ENCODE measurements at places on chromosomes 3 and 15.

DNA sequence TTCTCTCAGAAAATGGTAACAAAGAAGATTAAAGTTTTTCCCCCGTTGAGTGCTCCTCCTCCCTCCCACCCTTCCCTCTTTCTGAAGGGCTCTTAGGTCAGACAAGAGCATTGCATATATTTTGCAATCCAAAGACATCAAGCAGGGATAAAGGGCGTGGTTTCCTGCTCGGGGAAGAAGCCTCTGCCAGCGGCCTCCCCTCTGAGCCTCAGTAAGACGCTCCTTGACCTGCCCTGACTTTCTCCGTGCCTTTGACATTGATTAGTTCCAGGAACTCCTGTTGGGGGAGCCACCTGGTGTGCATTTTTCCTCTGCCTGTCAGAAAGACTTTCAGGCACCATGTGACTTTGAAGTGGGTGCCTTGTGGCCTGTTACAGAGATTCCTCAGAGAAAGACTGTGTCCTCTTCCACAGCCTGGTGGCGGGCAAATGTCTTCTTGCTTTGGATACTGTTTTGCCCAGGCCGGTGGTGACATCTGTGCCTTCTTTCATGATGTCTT lies 87.2 kb upstream of the TBL1XR1 start:
- no peak for DNase-seq

DNA sequence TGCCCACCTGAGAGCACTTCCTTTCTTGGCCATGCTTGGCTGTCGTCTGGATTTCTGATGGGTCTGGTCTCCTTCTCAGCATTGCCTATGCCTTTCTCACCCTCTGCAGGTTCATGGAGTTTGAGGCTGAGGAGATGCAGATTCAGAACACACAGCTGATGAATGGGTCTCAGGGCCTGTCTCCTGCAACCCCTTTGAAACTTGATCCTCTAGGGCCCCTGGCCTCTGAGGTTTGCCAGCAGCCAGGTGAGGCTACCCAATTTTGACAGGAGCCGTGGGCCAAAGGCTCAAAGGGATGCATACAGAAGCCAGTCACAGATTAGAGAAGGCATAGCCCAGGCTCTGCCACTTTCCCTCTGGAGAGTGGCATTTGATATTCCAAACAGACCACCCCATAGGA lies 10.5 kb downstream of the NUTM1 start:
- no peak for DNase-seq

- DNase-seq: no peak
Measured at GRCh38 chr3:167864552-167864874, 129.0 kb downstream of the SERPINI1 start.

DNA sequence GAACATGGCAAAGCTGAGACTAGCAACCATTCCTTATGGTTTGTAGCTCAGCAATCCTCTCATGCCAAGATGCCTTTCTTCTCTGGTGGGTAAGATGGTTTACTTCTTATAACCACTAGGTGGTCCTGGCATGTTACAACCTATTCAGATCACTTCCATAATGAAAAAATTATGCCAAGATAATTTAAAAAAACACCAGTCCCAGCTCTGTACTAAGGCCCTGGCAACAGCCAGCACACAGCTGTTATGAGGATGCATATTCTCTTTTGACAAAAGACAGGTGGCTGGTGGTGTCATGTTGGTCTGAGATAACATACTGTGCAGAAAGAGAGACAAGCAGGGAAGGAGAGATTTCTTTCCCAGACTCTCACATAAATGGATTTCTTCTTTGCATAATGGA lies 65.7 kb upstream of the FRMD4B start:
- no peak for DNase-seq

DNA sequence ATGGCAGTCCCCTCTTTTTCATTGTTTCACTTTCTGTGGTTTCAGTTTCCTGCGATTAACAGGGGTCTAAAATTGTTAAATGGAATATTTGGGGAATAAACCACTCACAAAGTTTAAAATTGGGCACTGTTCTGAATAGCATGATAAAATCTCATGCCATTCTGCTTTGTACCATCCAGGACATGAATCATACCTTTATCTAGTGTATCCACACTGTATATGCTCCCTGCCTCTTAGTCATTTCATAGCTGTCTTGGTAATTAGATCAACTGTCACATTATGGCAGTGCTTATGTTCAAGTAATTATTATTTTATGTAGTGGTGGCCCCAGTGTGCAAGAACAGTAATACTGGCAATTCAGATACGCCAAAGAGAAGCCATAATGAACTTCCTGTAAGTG lies 734.5 kb downstream of the ZPLD1 start:
- no peak for DNase-seq

GRCh38 chr3:133578548-133579191 lies 5.2 kb downstream of the CDV3 start:
- DNase-seq: no peak

GRCh38 chr3:42961633-42962032 lies 17.5 kb upstream of the GASK1A start:
- no peak for DNase-seq

DNA sequence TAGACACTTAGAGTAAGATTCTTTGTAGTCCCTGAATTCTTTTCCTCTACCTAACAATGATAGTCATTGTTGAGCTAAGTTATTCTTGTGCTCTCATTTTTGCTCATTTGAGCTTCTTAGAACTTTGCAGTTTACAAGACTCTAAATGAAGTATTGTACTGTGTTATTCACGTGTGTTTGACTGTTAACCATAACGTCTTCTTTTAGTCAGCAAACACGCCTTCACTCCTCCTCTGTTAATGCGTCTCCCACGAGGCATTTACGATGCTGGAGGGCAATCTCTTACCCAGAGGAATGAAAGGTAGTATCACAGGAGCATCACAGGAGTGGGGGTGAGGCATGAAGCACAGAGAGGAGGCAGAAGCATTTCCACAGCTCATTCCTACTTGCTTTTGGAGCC lies 14.8 kb upstream of the P2RY14 start:
- no peak for DNase-seq

- no peak for DNase-seq
Measured at GRCh38 chr15:78363381-78363734, 23.2 kb downstream of the CRABP1 start.

- DNase-seq: no peak
Measured at GRCh38 chr15:69951898-69952555, 145.7 kb downstream of the TLE3 start.

DNA sequence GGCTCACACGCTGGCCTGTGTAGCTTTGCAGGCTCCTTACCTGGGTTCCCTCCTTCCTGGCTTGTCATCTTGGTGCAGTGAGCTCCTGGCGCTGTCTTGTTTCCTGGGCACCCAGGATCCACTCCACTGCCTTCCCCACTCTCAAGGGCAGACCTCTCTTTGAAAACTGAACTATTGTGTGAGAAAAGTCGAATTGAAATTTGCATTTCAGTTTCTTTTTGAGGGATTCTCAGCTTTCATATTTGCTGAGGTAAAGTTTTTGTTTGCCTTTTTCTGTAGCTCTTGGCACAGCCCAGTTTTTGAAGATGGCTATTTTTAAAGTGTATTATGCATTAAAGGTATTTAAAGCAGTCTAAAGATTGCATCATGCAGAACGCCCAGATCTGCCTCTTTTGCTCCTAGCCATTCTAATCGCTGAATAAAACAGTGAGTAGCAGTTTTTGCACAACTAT lies 70.1 kb downstream of the CCK start:
- DNase-seq: no peak

DNA sequence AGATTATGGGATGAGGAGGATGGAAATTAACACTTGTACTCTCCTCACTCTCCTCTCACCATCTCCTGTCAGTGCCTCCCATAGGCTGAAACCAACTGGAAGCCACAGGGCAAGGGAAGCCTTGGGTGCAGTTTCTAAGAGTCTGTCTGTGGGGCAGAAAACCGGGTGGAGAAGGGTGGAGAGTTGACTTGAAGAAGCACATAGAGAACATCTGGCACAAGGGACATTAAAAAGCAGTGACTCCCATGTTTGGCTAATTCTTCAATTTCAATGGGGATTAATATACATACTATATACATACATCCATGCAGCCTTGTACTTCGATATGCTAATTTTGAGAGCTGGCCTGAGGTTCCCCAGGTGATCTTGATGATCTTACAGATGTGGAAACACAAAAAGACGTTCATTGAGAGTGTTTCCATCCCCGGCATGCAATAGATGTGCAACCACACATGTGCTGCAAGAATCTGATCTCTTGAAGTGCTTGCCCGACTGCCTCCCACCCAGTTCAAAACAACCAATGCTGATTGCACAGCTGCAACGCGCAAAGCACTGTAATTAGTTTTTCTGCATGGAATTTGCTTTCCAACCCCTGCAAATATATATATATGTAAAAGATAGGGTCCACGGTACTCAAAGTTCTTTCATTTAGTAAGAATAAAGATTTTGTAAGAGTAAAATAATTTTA lies 121.9 kb upstream of the TMC3 start:
- DNase-seq: no peak

GRCh38 chr3:157529751-157530150 lies 26.5 kb upstream of the VEPH1 start:
- DNase-seq: no peak

DNA sequence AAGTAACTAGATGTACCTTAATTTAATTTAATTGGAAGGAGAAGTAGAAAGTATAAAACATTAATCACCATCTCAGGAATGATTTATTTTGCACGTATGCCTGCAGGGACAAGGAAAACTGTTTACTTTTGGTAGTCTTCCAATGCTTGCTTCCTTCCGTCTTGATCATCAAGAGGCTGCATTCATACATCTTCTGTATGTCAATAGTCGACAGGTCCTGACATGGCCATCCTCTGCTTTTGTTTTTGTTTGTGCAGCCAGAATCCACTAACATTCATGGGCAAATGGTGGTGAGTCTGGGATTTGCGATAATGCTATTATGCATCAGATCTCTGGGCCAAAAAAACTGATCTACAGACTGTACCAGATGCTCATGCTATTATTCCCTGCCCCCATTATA lies 56.6 kb upstream of the ZPLD1 start:
- no peak for DNase-seq

- no peak for DNase-seq
Measured at GRCh38 chr3:16583551-16583950, 21.7 kb downstream of the DAZL start.

DNA sequence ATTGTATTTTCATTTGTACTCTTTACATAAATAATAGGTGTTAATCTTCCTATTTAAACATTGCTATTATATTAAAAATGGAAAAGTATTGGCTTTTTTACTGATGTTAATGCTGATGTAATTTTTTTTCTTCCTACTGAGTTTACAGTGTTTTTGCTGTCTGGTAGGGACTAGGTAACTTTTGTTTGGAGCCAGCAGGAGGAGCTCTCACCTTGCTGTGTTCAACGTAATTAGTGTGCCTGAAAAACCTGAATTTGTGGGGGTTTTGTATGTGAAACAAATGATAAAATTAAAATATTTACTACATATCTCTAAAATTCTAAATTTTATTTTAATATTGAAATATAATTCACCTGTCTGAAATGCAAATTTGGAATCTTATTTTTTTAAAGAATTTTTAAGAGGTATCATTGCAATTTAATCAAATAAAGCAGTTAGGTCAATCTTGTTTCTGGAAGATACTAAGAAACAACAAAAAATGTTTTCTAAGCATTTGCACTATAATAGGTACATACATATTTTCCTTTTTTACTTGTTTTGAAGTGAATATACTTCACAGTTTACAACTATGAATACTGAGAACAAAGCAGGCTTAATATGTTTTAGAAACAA lies 48.8 kb downstream of the EPHA6 start:
- DNase-seq: no peak

DNA sequence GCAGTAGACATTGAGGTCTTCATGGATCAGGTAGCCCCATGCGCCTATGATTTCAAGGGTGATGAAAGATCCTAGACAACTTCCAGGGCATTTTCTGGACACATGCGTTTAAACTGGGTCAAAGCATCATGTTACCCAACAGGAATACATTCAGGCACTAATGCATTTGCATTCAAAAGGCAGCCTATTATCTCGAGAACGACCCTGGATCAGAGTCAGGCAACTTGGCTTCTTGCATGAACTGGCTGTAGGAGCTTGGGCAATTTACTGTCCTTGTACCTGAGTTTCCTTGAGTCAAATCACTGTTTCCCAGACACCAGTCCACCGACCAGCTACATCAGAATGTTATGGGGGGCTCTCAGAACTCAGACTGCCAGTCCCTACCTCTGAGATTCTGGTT lies 51.5 kb upstream of the CHST2 start:
- DNase-seq: no peak

- DNase-seq: no peak
Measured at GRCh38 chr3:159178209-159178897, 376.5 kb downstream of the MFSD1 start.

Measured in vagina (tissue), 2 donors.